HEK293T (cell line): ENCODE measurements at places on chromosomes 3 and 15.

DNA sequence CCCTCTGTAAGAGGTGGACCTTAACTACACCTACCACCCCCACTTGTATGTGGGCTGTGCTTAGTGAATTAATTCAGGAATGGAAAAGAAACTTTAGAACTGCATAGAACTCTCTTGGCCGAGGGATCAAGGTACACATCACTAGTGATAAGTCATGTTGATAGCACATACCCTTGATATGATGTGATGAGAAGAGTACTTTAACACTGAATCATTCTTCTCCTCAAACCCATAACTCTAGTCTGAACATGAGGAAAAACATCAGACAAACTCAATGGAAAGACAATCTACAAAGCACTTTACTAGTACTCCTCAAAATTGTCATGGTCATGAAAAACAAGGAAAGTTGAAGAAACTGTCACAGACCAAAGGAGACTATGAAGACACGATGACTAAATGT lies 87.6 kb downstream of the P2RY1 start:
- DNase-seq = no peak

GRCh38 chr3:101862416-101863165 lies 13.3 kb downstream of the NFKBIZ start:
- DNase-seq = no peak

- no peak for DNase-seq
These were observed 126.2 kb upstream of the ATP10A start for GRCh38 chr15:25989327-25989726.

DNA sequence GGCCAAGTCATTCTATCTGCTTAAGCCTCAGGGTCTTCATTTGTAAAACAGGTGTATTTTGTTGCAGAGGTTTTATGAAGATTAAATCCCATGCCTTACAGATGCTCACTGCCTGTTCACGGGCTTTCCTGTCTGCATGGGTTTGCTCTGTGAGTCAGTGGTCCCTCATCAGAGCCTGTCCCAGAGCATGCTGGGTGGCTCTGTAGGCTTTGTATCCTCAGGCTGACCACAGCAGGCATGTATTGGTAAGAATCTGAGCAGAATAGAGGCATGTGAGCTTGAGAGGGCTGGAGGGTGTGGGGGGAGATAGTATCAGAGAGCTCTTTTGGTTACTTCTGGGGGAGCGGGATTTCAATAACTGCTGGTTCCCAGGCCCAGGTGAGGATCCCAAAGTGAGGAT lies 45.4 kb upstream of the PLXNA1 start:
- no peak for DNase-seq

- no peak for DNase-seq
These were observed 23.9 kb downstream of the PLXNB1 start for GRCh38 chr3:48405971-48406370.

- DNase-seq = no peak
These were observed 75.0 kb downstream of the SEMA5B start for GRCh38 chr3:122952520-122952919.

GRCh38 chr15:66815318-66815717 lies 113.3 kb downstream of the SMAD6 start:
- DNase-seq = no peak

- DNase-seq = peak; percentile 82
These were observed 23.2 kb downstream of the RPLP1 start for GRCh38 chr15:69475769-69476358.

GRCh38 chr3:101146946-101147345 lies 153.7 kb upstream of the ABI3BP start:
- DNase-seq = no peak

GRCh38 chr3:36366308-36366707 lies 14.0 kb upstream of the STAC start:
- DNase-seq = no peak

- peak; percentile 42 for DNase-seq
These were observed 31.7 kb upstream of the MNS1 start for GRCh38 chr15:56496635-56497034.

- DNase-seq = no peak
These were observed 187.9 kb downstream of the AKAP13 start for GRCh38 chr15:85568261-85568808.

GRCh38 chr3:95453242-95453641 lies 1361.2 kb upstream of the EPHA6 start:
- DNase-seq = no peak

GRCh38 chr15:31202953-31203352 lies 101.4 kb upstream of the TRPM1 start:
- DNase-seq = no peak

- DNase-seq = no peak
These were observed 65.5 kb upstream of the NPHP3 start for GRCh38 chr3:132787616-132788300.

GRCh38 chr15:68154923-68155559 lies 50.1 kb downstream of the CALML4 start:
- DNase-seq = peak; percentile 37

DNA sequence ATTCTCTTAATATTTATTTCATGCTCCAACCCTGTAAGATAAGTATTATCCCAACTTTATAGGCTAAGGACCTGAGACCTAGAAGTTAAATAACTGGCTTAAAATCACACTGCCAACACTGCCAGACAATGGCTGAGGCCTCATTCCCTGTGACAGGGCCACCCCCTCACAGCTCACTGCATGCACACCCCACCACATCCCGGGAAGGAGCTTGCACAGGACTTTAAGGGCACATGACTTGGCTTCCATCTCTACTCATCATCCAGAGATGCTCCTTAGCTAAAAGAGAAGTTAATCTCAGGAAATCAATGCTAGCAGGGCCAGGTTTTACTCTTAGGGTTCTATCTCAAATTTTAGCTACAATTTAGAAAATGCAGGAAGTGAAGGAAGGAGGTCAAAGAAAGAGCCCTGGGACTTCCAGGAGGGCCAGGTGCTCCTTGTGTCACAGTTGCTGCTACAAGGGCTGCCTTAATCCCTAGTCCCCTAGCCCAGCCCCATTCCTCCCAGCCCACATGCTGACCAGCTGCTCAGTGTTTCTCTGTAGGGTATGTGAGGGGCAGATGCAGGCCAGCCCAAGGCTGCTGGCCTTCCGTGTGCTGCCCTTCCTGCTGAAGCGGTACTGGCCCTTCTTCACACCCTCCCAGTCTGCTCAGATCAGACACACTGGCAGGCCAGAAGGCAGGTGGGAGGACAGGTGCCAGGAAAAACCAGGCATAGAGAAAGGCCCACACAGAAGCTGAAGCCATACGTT lies 53.5 kb downstream of the WWTR1 start:
- no peak for DNase-seq

- DNase-seq = no peak
These were observed 799.9 kb downstream of the AGBL1 start for GRCh38 chr15:86879250-86880229.

DNA sequence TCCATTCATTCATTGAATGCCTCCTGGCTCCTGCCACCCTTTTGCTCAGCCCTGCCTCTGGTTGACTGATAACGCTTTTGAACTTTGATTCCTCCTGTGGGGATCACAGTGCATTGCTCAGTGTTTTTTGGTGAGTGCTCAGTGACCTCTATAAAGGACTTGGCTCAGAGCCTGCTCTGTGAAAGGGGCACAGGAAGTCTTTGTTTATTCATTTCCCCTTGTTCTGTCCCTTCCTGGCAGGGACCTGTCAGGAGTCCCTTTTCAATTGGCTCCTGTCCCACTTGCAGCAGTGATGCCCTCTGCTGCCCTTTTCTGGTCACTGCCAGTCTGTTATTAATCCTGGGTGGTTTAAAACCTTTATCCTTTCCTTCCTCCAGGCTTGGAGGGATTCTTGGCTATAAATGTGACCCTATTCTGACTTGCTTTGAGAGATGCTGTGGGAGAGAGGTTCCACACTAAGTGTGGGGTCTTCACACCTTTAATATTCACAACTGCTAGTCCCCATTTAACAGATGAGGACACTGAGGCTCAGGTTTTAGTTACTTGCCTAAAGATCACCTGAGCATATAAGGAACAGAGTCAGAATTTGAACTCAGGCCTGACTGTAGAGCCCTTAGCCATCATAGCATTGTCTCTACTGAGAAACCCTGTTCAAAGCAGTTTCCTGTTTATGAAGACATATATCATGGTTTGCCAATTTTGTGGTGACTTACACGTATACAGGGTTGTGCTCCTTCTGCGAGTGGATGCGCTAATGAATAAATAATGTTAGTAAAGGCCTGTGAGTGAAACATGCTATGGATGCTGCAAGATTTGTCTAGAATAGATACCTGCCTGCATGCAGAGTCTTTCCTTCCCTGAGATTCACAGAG lies 23.2 kb upstream of the TATDN2 start:
- peak; percentile 68 for DNase-seq

- no peak for DNase-seq
These were observed 36.7 kb downstream of the CFAP44 start for GRCh38 chr3:113404637-113405036.

DNA sequence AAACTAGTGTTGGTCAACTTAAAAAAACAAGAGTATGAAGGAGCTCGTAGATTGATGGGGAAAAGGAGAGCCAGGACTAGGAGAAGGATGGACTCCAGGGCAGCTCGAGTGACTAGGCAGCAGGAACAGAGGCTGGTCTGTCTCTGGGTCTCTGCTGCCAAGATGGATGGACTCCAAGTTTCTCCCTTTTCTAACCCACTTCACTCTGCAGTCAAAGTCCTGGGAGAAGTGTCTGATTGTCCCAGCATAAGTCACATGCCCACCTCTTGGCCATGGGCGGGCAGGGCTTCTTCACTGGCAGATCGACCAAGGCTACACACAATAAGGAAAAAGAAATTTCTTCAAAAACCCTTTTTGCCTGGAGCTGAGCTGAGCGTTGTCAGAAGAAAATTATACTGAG lies 9.2 kb upstream of the EPB42 start:
- no peak for DNase-seq

- no peak for DNase-seq
These were observed 79.5 kb downstream of the COL6A6 start for GRCh38 chr3:130596484-130596883.

DNA sequence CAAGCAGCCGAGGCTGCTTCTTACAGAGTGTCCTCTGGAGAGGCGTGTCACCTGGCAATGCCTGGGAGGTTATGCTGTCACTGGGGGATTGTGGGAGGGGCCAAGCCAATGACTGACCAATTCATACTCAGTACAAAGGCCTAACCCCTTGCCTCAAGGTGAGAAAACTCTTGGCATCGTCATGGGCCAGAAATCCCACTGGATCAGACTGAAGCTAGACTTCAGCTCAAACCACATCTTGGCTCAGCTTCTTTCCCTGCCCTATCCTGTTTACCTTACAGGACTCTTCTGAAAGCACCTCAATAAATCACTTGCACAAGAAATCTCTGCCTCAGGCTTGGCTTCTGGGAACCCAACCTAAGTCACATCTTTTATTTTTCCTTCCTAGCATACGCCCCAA lies 9.5 kb downstream of the ANAPC13 start:
- no peak for DNase-seq

DNA sequence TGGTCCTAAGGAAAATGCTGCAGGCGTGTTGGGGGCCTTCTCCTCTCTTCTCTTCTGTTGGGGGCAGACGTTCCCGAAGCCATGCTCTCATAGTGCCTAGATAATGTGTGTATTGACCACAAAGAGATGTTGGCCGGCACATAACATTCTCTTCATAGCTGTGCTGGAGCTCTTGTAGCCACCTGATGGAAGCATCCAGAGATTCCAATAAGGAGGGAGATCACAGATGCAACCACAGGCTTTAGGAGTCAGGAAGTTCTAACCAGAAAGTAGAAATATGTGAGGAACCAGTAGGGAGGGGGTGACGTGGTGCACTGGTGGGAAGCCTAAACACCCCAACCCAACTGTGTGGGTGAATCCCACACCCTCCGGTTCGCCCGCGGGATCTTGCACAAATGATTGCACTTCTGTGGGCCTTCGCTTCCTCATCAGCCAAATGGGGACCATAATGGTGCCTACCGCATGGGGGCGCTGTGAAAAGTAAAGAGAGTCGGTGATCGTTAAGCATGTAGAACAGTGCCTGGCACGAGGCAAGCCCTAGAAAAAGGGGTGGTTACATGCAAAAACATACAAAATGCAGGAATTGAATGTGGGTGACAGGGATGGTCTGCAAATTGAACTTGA lies 87.8 kb downstream of the TOP2B start:
- no peak for DNase-seq

DNA sequence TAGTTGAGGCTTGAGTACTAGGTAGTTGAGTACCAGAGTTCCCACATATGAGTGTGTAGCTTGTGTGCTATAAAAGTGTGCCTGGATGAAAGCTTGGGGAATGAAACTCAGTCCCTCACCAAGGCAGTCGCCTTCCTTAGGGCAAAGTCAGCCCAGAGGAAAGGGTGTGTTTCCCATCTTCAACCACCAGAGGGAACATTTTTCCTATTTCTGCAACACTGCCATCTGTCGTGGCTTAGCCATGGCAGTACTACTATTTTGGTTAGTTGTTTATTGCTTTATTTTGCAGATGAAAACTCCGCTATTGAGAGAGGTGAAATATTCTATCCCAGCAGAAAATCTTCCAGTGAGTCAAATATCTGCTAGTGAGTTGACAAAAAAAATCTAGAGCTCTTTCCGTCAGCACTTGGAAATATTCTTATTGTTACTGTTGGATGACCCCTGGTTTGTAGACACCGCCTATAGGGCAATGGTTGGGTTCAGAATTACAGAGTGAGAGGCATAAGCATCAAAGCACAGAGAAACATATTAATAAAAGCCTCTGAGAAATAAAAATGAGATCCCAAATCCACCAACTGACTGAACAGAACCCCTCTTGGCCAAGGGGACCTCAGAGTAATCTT lies 239.9 kb downstream of the CPNE4 start:
- peak; percentile 60 for DNase-seq

- no peak for DNase-seq
These were observed 1078.4 kb downstream of the ROBO1 start for GRCh38 chr3:78689378-78689777.

GRCh38 chr15:99135194-99135593 lies 30.3 kb downstream of the SYNM start:
- DNase-seq = no peak
